Liver (tissue), 10 donors: ENCODE measurements at places on chromosomes 1 and 21.

DNA sequence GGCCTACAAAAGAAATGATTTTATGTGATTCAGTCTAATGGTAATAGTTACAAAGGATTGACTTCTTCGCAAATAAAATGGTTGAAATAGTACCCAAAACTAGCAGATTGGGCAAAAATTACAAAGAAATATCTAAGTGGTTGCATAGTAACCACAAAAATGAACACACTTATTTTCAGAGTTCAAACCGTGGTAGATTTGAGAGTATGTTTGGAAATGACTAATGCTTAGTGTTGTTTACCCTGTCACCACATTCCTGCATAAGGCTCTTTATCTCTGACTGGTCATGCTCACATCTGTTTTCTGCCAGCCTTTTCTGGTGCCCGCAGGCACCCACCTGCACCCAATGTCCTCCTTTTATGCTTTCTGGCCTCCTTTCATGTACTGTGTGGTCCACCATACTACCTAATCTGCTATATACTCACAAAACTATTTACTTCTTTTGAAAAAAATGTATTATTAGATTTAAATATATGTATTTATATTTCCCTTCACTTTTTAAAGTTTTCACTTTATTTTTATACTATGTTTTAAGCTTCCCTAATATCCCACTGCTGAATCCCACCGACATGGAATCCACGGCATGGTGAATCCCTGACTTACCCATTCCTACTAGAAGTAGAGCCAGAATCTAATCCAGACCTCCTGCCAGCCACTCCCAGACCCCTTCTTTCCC is 30.3 kb downstream of the PTPRC start:
- no peak overlapping the region for H3K4me3 ChIP-seq
- H3K36me3 ChIP-seq = no peaks in the 10 kb centered on the region
- no peaks in the 10 kb centered on the region for H3K4me1 ChIP-seq
- no peak for DNase-seq

GRCh38 chr1:171913385-171913784 is 72.1 kb downstream of the DNM3 start:
- no peaks in the 10 kb centered on the region for H3K27me3 ChIP-seq
- no peak overlapping the region for H3K4me3 ChIP-seq
- DNase-seq = no peak
- no peaks in the 10 kb centered on the region for H3K4me1 ChIP-seq

GRCh38 chr1:31054958-31055481 is 10.5 kb downstream of the PUM1 start:
- peaks cover 9% of the 10 kb centered on the region for H3K36me3 ChIP-seq
- H3K27ac ChIP-seq = peak overlapping the region; percentile 31
- no peaks in the 10 kb centered on the region for H3K27me3 ChIP-seq
- peaks cover 11% of the 10 kb centered on the region for H3K4me1 ChIP-seq

GRCh38 chr21:44432841-44433790 is 22.2 kb upstream of the LRRC3 start:
- no peaks in the 10 kb centered on the region for H3K36me3 ChIP-seq
- H3K4me3 ChIP-seq = no peak overlapping the region
- no peaks in the 10 kb centered on the region for H3K27me3 ChIP-seq
- no peak overlapping the region for H3K27ac ChIP-seq
- H3K4me1 ChIP-seq = peaks cover under 1% of the 10 kb centered on the region
- no peak for DNase-seq

DNA sequence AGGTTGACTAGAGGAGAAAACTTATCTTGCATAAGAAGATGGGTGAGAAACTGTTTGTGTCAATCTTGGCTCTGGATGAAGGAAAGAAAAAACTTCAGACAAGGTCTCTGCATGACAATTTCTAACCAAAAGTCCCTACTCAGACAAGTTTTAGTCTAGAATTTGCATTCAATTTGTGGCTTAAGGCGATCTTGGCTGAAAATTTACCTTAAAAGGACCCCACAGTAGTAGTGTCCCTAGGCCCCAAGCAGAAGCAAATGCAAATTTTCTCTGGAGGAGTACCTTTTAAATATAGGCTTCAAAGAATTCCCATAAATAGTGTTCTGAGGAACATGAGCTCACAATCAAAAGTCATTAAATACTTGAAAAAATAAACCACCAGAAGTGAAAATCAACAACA is 17.6 kb upstream of the TMEM125 start:
- H3K4me3 ChIP-seq = no peak overlapping the region
- no peaks in the 10 kb centered on the region for H3K27me3 ChIP-seq
- H3K27ac ChIP-seq = no peak overlapping the region

DNA sequence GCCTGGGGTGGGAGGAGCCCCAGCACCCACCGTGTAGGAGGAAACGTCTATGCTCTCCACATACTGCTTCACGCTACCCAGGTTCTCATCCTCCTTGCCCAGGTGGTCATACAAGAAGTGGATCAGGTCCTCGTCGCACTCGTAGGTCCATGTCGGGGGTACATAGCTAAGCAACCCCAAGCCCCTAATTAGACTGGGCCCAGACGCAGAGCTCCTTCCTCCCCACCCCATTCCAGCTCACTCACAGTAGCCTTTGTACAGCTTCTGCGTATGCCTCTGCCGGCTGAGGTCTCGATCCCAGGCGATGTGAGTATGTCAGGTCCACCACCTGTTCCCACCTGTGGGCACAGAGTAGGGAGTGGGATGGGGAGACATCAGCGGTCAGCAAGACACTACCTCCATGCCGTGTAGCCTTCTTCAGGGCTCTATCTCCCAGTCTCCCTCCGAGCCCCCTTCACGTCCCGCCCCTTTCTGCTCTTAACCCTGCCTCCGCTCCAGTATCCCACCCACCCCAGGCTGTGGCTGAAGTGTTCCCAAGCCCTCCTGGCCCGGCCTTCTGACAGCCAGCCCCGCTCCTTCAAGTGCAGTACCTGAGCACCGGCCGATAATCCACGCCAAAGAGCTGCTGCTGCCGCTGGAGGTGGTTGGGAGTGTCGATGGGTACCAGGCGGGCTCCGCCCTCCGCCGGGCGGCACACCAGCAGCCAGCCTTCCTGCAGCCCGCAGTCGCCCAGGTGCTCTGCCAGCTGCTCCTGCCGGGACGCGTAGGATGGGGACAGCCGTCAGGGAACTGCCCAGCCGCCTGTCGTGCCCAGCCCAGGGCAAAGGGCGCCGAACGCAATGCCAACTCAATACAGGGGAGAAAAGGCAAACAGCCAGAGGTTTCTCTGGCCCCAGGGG is 919 bp downstream of the HECTD3 start:
- peak overlapping the region; percentile 64 for H3K27ac ChIP-seq
- peak; percentile 58 for DNase-seq
- peak overlapping the region; percentile 88 for H3K4me3 ChIP-seq
- H3K4me1 ChIP-seq = peaks cover 45% of the 10 kb centered on the region

DNA sequence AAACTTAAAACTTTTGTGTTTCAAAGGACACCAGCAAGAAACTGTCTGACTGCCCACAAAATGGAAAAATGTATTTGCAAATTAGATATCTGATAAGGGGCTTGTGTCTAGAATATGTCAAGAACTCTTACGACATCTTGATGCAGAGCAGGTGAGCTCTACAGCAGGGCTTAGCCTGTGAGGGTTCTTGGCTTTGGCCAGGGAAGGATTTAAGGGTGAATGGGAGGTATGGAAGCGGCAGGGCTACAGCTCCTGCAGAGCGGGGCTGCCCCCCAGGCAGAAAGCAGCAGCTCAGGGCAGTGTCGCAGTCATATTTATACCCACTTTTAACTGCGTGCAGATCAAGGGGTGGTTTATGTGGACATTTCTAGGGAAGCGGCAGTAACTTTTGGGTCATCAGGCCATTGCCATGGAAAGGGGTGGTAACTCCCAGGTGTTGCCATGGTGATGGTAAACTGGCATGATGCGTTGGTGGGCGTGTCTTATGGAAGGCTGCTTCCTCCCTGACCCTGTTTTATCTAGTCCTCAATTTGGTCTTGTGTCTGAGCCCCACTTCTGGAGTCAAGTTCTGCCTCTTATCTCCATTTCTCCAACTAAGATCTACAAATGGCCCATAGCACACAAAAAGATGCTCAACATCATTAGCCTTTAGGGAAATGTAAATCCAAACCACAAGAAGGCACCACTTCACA is 23.2 kb downstream of the MORN1 start:
- H3K27me3 ChIP-seq = no peaks in the 10 kb centered on the region
- no peaks in the 10 kb centered on the region for H3K4me1 ChIP-seq
- H3K36me3 ChIP-seq = no peaks in the 10 kb centered on the region
- no peak for DNase-seq

- H3K27me3 ChIP-seq = no peaks in the 10 kb centered on the region
- H3K4me1 ChIP-seq = no peaks in the 10 kb centered on the region
- H3K36me3 ChIP-seq = peaks cover 9% of the 10 kb centered on the region
- no peak for DNase-seq
- no peak overlapping the region for H3K4me3 ChIP-seq
Measured at GRCh38 chr1:224245188-224245587, 62.1 kb downstream of the DEGS1 start.

GRCh38 chr1:65469889-65470340 is 49.4 kb downstream of the LEPR start:
- H3K4me1 ChIP-seq = peaks cover 34% of the 10 kb centered on the region
- no peak overlapping the region for H3K4me3 ChIP-seq
- DNase-seq = no peak
- peak overlapping the region; percentile 87 for H3K27ac ChIP-seq

GRCh38 chr1:112544751-112545150 is 36.0 kb downstream of the WNT2B start:
- H3K4me1 ChIP-seq = no peaks in the 10 kb centered on the region
- no peak overlapping the region for H3K4me3 ChIP-seq
- DNase-seq = no peak
- no peaks in the 10 kb centered on the region for H3K27me3 ChIP-seq
- H3K27ac ChIP-seq = no peak overlapping the region

DNA sequence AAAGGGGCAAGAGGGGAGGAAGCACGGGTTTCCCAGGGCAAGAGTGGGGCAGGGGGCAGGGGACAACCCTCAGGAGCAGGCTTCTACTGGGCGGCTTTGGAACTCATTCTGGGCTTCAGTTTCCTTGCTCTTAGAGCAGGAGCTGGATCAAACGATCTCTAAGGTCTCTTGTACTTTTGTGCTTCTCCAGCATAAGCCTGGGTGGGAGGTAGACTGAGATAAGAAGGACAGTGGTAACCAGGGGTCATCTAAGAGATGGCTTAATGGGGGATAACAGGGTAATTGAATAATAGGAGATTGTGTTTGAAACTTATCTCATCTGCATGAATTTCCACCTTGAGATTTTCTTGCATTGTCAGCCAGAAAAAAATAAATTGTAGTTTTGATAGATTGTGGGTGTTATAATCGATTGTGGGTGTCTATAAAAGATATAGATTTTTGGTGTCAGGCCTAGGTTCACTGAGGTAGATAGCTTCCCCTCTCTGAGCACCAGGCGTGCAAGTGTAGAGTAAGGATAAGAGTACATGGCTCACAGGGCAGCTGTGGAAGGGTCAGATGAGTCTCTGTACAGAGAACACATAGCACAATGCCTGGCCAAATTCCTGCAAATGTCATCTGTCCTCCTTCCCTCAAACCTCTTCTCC is 68.0 kb downstream of the CD58 start:
- no peak overlapping the region for H3K27ac ChIP-seq
- DNase-seq = no peak
- no peaks in the 10 kb centered on the region for H3K36me3 ChIP-seq
- peaks cover 4% of the 10 kb centered on the region for H3K4me1 ChIP-seq
- H3K4me3 ChIP-seq = no peak overlapping the region
- no peaks in the 10 kb centered on the region for H3K27me3 ChIP-seq

- no peaks in the 10 kb centered on the region for H3K36me3 ChIP-seq
- H3K4me1 ChIP-seq = peaks cover under 1% of the 10 kb centered on the region
- no peak overlapping the region for H3K27ac ChIP-seq
- H3K4me3 ChIP-seq = no peak overlapping the region
- H3K27me3 ChIP-seq = no peaks in the 10 kb centered on the region
Measured at GRCh38 chr1:66266756-66267155, 267.2 kb upstream of the SGIP1 start.

- no peak overlapping the region for H3K27ac ChIP-seq
- no peaks in the 10 kb centered on the region for H3K27me3 ChIP-seq
- H3K4me3 ChIP-seq = no peak overlapping the region
- no peaks in the 10 kb centered on the region for H3K36me3 ChIP-seq
- no peak for DNase-seq
Measured at GRCh38 chr1:152220166-152221163, 3.5 kb downstream of the HRNR start.

GRCh38 chr1:179637211-179637860 is 45.7 kb downstream of the TDRD5 start:
- H3K4me3 ChIP-seq = no peak overlapping the region
- DNase-seq = no peak
- H3K27ac ChIP-seq = no peak overlapping the region
